ENCODE measurements at places on chromosomes 4 and X.

DNA sequence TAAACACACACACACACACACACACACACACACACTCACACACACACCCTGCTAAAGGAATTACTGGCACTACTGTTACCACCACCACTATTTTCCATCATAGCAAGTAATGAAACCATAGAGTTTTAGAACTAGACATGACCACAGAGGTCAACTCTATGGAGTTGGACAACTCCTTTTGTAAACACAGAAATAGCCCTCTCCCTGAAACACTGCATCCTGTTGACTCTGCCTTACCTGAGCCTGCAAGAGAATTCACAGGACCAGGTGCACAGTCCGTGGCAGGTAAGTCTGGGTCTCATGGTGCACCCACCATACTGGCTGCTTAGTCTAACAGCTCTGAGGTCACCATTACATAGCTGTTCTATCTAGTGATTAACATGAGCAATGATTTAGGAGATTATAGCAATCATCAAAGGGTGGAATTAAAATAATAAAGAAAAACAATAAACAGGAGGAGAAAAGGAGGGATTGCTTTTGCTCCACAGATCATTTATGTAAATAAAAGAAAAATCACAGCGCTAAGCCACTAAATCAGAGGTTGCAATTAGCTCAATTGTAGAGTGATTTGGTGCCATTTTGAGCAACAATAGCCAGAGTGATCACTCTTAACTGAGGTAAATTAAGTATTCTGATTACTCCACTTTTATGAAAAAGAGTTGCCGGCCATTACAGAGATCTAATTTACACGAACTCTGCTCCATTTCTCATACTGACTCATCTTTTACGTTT is 340.0 kb upstream of the RASGEF1B start:
- DNase-seq: no peak

DNA sequence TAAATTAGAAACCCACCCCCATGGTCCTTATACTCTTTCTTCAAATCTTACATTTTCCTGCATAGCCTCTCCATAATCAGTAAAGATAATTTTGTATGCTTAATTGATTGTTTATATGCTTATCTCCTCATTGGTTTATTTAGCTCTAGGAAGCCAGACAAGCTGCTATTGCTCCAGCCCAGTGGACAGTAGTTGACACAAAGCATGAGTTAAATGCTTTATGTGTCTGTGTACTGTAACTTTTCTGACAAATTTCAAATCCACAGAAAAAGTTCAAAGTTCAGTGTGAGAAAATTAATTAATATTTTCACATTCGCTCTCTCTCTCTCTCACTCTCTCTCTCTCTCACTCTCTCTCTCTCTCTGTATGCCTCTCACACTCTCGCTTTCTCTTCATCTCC is 181.7 kb downstream of the GABRB1 start:
- no peak for DNase-seq

DNA sequence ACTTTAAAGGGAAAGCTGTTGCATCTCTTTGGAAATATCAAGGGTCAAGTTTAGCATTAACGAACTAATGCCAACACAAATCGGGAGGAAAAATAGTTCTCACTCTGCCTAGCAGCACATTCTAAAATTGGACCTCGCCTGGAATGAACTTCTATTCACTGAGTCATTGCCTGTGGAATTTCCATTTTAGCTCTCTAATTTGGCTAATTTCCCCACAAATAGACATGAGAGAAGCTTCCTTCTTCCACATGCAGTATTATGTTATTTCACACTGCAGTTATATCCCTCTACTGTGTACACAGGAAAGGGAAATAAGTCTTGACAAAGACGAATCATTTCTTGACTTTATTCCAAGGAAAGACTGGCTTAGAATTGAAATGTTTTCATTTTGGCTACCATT is 9.3 kb downstream of the ZXDA start:
- no peak for DNase-seq

DNA sequence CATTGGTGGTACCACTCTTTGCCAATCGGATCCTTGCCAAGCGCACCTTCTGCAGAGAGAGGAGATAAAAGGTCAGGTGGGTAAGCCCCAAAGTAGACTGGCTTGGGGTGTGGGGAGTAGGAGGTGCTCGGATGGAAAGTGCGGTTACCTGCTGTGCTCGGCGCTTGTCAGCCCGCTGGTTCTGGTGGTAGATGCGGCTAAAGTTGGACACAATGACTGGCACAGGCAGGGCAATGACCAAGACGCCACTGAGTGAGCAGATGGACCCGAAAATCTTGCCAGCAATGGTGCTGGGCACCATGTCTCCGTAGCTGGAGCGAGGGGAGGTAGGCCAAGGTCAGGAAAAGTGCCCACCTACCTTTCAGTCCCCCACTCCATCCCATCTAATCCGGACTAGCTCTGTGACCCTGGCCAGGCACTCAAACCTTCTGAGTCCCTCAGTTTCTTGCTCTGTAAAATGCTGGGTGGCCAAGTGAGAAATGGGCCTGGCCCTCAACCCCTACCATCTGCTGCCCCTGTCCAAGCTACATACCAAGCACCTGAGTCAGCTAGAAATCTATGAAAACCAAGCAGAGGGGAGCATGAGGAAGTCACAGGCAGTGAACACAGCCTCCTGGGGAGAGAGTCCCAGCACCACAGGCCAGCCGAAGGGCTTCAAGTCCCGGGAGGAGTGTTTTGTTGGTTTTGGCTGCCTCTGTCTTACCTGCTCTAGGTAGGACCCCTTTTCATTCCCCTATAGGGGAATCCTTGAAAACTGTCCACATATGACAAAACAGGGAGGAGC is 4.7 kb downstream of the KCND1 start:
- no peak for DNase-seq

DNA sequence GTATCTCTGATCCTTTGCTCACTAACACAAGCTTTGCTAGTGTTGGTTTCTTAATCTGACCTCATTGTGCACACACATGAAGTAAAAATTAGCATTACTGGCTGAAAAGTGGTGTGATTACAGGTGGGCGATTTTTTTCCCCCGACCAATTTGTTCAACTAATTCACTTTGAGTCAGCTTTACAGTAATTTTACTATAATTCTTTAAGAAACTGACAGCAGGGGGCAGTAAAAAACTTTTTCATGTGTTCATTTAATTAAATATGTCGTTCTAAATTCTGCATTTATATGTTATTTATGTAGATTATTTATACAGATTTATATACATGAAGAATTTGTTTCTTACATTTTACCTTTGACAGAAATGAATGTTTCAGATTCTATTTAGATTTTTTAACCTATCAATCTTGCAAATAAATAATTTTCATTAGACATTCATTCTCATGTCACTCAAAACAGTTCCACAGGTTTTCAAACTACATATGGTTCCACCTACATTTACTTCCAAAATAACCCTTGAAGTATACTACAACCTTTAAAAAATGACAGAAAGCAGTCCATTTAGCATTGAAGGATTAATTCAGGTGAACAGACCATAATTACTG is 17.5 kb downstream of the PALLD start:
- no peak for DNase-seq

DNA sequence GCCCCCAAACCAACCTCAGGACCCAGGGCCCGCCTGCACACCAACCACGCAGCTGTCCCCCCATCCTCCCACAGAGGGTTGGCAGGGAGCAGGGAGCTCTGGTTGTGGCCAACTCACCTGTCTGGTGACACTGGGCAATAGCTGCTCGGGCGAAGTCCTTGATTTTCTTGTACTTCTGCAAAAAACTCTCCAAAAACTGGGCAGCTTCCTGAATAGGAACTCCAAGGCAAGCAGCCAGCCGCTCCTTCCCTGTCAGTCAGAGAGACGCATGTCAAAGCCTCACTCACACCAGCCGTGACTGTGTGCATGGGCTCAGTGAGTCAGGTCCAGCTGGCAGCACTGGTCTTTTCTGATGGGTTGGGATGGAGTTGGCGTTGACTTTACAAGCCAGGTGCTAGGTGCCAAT is 26.4 kb downstream of the NAT8L start:
- no peak for DNase-seq

Measured in activated CD8-positive, alpha-beta memory T cell treated with anti-CD3 and anti-CD28 coated beads for 4 hours (primary cell).